ENCODE measurements at places on chromosomes 12 and 14.

DNA sequence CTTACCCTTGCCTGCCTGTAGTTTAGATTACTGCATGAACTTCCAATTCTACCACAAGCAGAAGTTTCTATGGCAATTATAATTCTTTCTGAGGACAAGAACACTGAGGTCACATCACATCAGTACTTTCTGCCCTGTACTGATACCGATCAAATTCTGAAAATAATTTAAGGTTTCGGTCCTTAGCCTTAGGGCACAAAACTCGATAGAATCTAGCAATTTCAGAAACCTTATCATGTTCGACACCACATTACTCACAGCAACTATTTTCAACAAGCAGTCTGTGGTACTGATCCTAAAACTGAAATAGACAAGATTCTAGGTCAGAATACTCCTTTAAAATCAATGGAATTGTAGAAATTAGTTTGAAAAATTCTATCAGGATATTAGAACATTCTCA, 187.0 kb upstream of the LRFN5 start:
- no peak for DNase-seq

GRCh38 chr14:77511486-77512162, 13.0 kb upstream of the ISM2 start:
- no peak for DNase-seq

DNA sequence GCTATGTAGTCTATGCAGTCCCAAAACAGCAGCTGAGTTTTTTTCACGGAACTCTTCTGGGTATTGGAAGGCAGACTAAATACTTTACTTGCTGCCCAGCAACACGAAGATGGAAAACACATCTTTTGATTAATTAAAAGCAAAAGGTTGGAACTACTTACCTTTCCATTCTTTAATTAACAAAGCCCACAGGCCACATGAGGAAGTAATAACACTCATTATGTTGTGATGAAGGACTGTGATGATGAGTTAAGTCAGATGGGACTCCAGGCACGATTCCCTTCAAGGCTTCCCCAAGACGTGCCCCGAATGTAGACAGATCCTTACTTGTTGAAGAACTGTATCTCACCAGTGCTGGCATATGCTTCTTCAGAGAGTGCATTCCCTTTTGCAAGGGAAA, 129.0 kb downstream of the WIF1 start:
- no peak for DNase-seq

DNA sequence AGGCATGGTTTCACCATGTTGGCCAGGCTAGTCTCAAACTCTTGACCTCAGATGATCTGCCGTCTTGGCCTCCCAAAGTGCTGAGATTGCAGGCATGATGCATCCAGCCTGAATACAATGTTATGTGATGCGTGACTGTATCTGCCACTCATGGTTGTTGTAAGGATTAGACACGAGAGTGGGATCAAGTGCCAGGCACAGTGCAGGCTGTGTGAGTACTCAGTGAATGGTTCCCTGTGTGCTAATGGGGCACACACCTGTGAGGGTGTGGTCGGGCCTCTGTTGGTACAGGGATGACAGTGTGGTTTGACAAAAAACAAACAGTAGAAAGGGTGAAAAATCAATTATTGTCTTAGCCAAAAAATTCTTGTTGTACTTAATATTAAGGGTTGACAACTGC, 61.8 kb downstream of the TECPR2 start:
- no peak for DNase-seq

DNA sequence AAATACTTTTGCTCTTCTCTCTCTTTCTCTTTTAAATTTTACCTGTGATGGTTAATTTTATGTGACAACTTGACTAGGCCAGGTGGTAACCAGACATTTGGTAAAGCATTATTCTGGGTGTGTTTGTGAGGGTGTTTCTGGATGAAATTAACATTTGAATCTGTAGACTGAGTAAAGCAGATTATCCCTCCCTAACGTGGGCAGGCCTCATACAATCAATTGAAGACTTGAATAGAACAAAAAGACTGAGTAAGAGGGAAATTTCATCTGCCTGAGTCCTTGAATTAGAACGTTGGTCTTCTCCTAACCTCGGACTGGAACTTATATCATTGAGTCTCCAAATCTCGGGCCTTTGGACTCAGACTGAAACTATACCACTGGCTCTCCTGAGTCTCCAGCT, 182.1 kb downstream of the NELL2 start:
- no peak for DNase-seq

GRCh38 chr14:99215277-99215676, 56.7 kb downstream of the BCL11B start:
- DNase-seq, result no peak

DNA sequence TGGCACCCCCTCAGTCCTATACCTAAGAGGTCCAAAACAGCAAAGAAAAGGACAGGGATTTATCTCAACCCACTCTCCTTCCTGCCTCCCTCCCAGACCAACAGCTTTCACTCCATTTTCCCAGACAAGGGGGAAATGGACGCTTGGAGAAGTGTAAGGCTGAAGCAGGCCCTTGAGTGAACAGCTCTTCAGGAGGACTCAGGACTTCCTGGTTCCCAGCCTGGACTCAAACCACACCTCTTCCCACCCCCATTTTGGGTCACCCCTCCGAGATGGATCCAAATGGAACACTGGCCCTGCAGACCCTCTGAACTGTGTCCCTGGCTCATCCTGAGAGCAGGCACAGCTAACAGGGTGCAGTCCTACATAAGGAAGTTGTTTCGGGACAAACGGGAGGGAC, 2.7 kb downstream of the KMT2D start:
- DNase-seq, result no peak

GRCh38 chr12:52794479-52795331, 1.2 kb downstream of the KRT3 start:
- DNase-seq, result no peak

- no peak for DNase-seq
Measured at GRCh38 chr12:107718606-107719005, 33.0 kb downstream of the PWP1 start.

DNA sequence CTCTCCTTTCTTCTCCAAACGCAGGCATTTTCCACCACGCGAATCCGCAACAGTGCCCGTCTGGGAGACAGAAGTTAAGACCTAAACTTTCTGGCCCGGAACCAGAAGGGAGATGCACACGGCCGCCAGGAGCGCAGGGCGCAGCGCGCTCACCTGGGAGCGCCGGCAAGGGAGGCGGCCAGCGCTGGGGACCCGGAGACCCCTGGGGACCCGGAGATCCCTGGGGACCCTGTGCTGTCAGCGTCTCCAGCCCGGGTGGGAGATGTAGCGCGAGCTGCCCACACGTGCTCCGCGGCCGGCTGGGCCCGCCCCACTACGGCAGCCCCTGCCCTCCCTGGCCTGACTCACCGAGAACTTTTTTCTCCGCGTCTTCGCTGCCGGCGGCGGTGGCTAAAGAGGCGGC, 620 bp downstream of the YBX3 start:
- no peak for DNase-seq

DNA sequence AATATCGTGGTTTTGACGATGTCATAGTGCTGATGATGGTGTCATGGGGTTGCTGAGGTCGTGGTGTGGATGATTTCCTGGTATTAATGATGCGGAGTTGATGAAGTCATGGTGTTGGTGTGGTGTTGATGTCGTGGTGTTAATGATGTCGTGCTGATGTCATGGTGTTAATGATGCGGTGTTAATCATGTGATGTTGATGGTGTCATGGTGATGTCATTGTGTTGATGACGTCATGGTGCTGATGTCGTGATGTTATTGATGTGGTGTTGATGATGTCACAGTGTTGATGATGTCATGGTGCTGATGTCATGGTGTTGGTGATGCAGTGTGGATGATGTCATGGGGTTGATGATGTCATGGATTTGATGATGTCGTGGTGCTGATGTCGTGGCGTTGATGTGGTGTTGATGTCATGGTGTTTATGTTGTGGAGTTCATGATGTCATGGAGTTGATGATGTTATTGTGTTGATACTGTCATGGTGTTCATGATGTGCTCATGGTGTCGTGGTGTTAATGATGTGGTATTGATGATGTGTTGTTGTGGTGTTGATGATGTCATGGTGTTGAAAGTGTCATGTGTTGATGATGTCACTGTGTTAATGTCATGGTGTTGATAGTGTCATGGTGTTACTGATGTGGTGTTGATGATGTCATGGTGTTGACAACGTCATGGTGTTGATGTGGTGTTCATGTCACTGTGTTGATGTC, 48.5 kb upstream of the RIMBP2 start:
- peak; percentile 54 for DNase-seq

DNA sequence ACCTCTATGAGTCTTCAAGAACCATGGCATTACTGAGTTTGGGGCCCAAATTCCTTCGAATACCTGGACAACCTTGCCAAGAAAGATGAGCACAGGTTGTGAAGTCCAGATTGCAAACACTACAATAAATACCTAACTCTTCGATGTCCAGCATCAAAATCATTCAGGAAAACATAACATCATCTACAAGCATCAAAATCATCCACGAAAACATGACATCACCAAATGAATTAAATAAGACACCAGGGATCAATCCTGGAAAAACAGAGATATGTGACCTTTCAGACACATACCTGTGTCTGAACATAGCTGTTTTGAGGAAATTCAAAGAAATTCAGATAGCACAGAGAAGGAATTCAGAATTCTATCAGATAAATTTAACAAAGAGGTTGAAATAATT, 262.0 kb upstream of the KITLG start:
- DNase-seq, result no peak

DNA sequence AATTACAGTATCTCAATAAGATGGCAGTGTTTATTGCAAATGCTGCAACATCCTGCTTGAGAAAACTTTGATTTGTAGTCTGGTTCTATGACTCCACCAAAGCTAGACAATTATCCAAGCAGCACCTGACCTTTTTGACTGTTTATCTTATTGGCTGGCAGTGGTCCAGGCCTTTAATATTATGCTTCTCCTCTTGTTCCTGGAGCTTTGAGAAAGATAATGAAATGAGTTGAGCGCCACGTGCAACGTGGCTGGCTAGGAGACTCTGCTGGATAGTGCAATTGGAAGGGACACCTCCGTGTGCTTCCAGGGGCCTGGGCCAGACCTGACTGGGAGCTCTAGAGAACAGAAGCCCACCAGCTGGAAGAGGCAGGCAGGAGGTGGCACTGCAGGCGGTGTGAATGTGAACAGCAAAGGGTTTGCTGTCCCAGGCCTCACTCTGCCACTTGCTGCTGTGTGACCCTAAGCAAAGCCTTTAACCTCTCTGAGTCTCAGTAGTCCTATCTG, 349.3 kb downstream of the CACNA1C start:
- no peak for DNase-seq

DNA sequence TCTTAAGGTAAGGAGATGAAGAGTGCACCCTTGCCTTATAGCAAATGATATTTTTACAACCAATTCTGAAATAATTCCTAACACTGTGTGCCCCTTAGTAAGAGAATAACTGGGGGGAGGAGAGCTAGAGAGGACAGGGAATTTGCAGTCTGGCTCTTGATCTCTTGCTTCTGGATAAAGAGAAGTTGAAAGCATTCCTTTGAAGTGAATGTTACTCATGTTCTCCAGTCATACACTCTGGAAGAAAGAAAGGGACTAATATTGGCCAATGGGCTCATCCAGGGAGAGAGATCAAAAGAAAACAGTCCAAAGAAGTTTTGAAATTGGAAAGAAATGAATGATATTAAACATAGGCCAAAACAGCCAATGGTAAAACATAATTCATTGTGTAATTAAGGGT, 25.3 kb downstream of the C12orf75 start:
- DNase-seq, result no peak

DNA sequence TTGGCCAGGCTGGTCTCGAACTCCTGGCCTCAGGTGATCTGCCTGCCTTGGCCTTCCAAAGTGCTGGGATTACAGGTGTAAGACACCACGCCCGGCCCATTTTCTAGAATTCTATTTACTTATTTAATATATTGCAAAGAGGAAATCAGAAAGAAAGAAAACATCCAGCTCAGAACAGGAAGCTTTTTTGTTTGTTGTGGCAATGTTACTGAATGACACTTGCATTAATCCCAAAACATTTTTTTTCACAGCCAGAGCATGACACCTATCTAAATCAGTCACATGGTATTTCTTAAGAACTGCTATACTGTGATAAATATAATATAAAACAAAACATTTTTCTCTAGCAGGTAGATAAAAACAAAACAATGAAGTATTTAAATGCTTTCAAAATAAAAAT, 12.6 kb downstream of the CFL2 start:
- no peak for DNase-seq

DNA sequence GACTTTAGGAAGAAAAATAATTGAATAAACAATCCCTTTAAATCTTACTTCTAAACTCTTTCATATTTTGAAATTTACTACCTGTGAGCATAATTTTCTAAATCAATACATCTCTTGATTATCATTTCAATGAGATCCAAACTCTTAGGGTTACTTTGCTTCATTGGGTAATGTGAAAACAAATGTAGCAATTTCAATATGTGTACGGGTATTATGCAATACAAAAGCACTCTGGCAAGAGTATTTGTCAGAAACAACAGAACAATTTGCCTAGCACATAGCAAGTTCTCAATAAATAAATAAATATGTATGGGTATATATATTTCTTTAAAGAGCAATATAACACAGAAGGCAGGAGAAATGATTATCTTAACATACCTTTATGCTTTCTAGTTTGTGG, 77.1 kb downstream of the PLEKHG7 start:
- no peak for DNase-seq

DNA sequence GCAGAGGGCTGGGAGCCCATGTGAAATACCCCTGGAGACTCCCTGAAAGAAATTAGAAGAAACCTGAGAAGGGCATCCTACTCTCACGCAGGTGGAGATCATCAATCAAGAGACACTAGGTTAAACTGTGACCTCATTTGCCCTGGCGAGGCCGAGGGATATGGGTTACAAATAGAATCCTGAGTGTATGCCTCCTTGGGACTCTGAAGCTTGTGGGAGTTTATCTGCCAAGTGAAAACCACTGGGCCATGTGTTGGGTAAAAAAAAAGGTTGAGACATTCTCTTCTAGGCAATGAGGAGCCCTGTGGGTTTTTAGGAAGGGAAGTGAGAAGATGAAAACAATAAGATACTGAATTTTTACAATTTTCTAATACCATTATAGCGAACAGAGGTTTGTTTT, 160.7 kb upstream of the ARID2 start:
- DNase-seq, result no peak

- peak; percentile 9 for DNase-seq
Measured at GRCh38 chr12:66717036-66717673, 38.3 kb upstream of the GRIP1 start.

DNA sequence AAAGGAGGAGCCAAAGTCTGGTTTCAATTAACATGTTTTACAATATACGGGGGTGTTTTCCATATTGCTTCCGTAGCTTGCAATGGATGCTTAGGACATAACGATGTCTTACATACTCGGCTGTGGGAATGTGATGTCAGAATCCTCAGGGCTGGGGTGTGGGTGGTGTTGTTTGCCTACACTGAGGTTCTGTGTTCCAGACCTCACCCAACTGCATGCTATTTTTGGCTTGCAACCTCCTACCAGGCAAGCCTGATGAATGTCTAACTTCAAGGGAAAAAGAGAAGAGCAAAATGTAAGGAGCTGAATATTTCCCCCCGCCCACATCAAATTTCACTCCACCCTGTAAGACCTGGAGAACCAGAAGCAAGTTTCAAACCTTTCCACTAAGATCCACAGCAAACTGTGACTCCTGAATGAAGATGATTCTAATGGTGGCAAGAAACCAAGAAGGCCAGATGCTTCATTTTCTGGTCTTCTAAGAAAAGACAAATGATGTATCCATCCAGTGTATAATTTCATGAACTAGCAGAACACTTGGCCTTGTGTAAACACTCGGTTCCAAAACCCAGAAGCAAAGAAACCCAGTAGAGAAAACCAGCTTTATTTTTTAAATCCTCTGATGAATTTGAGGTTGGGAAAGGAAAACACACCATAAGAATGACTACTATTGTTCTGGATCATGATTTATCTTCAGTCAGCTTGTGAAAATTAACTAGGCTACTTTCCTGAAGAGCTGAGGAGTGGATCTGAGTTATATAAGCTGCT, 227.9 kb downstream of the DACT1 start:
- peak; percentile 3 for DNase-seq

- no peak for DNase-seq
Measured at GRCh38 chr12:61810486-61810885, 449.7 kb upstream of the USP15 start.

All from SK-MEL-5 (cell line).